ENCODE measurements at places on chromosomes 3 and 15.

GRCh38 chr15:98830034-98830634 lies 177.5 kb downstream of the PGPEP1L start:
- DNase-seq, result no peak

DNA sequence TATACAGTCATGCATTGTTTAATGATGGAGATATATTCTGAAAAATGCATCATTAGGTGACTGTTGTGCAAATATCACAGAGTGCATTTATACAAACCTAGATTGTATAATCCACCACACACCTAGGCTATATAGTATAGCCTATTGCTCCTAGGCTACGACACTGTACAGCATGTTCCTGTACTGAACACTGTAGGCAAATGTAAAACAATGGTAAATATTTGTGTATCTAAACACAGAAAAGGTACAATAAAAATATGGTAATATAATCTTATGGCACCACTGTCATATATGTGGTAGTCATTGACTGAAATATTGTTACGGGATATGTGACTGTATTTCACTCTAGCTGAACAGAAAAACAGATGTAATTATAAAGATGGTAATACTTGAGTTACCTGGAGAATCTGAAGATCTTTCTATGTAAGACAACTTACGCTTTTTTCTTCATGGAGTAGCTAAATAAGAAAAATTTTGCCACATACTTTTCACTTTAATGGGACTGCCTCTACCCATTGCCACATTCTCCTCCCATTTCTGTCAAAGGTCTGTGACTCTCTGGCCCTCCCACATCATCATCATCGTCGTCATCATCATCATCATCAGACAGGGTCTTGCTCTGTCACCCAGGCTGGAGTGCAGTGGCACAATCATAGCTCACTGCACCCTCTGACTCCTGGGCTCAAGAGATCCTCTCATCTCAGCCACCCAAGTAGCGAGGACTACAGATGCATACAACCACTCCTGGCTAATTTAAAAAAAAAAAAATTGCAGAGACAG lies 7.2 kb downstream of the PCOLCE2 start:
- DNase-seq, result no peak

DNA sequence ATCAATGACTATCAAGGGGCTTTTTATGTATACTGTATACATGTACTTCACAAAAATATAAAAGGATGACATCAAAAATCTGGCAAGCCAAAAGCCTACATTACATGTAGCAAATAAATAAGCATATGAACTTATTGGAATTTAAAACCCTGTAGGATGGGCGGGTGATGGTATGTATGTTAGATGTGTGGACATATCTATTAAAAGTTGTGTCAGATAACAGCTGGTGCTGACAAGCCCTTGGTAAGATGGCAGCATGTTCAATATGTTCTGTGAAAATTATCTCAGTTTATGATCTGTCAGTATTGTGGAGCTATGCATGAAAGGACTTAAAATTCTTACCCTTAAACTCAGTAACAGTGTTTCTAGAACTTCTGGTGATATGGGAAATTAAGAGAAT lies 20.1 kb downstream of the CTNNB1 start:
- no peak for DNase-seq

DNA sequence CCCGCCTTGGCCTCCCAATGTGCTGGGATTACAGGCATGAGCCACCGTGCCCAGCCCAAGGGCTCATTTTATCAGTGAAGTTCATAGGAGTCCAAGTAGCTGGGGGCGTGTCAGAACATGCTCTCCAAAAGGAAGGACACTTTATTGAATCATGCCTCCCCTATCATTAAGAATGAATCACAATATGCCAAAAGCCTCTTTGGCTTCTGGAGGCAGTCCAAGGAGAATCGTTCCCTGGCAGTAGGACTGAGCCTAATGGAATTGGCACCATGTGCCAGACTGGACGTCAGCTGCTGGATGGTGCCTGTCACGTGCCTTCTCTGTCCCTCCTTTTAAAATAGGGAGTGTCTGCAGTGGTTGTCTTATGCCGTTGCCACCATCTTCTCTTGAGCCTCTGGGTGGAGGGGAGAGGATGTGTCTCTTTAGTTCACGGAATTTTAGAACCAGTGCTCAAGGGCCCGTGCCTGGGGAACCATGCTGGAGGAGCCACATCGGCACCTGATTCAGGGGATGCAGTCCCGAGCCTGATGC lies 234.7 kb upstream of the LYSMD4 start:
- no peak for DNase-seq

DNA sequence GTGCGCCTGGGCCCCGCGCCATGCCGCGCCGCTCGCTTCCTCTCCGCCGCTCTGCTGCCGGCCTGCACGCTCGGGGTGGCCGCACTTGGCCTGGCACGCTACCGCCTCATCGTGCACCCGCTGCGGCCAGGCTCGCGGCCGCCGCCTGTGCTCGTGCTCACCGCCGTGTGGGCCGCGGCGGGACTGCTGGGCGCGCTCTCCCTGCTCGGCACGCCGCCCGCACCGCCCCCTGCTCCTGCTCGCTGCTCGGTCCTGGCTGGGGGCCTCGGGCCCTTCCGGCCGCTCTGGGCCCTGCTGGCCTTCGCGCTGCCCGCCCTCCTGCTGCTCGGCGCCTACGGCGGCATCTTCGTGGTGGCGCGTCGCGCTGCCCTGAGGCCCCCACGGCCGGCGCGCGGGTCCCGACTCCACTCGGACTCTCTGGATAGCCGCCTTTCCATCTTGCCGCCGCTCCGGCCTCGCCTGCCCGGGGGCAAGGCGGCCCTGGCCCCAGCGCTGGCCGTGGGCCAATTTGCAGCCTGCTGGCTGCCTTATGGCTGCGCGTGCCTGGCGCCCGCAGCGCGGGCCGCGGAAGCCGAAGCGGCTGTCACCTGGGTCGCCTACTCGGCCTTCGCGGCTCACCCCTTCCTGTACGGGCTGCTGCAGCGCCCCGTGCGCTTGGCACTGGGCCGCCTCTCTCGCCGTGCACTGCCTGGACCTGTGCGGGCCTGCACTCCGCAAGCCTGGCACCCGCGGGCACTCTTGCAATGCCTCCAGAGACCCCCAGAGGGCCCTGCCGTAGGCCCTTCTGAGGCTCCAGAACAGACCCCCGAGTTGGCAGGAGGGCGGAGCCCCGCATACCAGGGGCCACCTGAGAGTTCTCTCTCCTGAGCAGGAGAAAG lies 951 bp downstream of the GPR62 start:
- DNase-seq, result no peak

DNA sequence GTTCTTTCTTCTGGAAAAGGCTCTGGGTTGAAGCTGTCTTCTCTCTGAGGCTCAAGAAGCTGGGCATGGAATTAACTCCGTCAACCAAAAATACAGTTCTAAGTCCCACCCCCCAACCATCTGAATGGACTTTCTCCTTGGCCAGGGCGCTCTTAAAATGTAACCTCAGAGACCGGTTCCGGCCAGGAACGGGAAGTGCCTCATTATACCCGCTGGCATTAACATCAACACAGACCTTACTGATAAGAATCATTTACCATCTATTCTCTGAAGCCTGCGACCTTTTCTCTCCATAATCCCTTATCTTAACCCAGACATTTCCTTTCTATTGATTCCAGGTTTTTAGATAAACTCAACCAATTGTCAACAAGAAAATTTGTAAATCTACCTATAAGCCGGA lies 64.7 kb downstream of the ATP1B3 start:
- DNase-seq, result no peak

GRCh38 chr3:170815340-170815739 lies 54.7 kb downstream of the RPL22L1 start:
- no peak for DNase-seq

GRCh38 chr3:110618512-110619226 lies 452.9 kb upstream of the NECTIN3 start:
- DNase-seq, result no peak

GRCh38 chr15:47767035-47767434 lies 49.7 kb downstream of the SEMA6D start:
- DNase-seq, result no peak

GRCh38 chr3:187197335-187197649 lies at the start of gene RTP1:
Gene RTP1, plus strand, starts transcription at chr3:187197486. Its CDS starts 30 bp downstream, at chr3:187197516.
- no peak for DNase-seq

DNA sequence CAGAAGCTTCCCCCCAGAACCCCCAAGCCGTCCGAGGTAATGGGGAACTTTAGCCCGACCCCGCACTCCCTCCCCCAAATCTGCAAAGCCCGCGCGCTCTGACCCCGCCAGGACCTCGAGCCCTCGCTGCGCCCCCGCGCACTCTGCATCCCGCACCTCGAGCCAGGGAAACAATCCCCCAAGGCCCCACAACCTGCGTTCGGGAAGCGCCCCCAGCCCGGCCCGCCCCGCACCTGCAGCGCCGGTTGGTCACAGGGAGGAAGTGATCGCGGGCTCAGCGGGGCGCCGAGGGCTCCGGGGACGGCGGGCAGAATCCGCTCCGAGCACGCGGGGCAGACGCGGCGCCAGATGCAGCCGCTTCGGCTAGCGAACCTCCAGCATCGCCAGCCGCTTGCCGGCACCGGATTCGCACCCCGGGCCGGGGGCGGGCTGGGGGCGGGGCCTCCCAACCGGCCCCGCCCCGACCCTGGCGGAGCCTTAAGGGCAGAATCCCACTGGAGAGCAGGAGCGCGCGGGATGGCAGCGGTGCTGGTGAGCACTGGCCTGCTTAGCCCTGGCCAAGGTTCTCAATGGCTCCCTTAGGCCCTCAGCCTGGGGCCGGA lies at the start of gene CAMKV:
Gene CAMKV (minus strand): TSS at position 382 of the 602 bp plus-strand sequence. CDS start 7,518 bp downstream, outside the sequence.
- peak; percentile 41 for DNase-seq

- DNase-seq, result no peak
Measured at GRCh38 chr3:25452192-25452591, 24.1 kb downstream of the RARB start.

- no peak for DNase-seq
Measured at GRCh38 chr3:192445770-192446644, 281.3 kb downstream of the FGF12 start.

DNA sequence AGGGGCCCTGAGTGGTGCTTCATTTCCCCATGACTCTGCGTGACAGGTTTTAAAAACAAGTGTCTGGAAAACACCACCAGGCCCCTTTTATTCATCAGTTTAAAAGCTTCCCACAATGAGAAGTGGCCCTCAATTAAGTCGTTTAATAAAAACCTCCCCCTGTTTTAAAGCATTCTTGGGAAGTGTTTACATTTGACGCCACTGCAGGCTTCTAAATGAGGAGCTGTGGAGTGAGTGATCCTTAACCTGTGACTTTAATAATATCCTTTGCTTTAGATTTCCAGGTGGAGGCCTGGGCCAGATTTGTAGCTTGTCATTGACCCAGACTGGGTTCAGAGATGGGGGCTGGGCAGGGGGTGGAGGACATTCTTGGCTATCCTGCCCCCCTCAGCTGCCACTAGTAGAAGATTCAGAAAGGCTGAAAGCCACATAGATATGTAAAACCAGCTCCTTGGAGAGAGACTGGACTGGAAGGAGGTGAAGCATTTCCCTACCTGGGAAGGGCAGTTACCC lies 11.3 kb downstream of the CGNL1 start:
- no peak for DNase-seq

DNA sequence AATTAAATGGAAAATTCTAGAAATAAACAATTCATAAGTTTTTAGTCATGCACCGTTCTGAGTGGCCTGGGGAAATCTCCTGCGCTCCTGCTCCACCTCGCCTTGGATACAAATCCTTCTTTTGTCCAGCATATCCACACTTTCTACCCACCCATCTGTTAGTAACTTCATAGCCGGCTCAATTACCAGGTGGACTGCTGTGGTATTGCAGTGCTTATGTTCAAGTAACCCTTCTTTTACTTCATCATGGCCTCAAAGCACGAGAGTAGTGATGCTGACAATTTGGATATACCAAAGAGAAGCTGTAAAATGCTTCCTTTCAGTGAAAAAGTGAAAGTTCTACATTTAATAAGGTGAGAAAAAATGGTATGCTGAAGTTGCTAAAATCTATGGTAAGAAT lies 142.3 kb upstream of the CHL1 start:
- DNase-seq, result no peak

DNA sequence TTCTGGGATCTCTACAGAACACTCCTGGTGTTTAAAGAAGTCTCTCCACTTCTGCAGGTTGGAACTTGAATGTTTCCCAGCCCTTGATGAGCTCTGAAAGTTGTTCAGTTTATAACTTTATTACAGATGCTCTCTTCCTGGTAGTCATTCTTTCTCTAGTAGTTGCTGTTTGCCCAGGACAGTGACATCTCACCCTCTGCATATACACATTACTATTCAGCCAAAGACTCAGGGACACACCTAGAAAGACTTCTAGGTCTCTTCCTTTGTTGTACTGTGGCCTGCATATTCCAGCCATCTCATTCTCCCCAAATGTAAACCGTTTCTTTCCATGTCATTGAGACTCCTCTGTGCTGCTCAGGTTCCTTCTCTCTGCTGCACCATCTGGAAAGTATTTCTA lies 76.7 kb downstream of the MITF start:
- no peak for DNase-seq

- no peak for DNase-seq
Measured at GRCh38 chr3:71705681-71706080, 19.5 kb downstream of the EIF4E3 start.

DNA sequence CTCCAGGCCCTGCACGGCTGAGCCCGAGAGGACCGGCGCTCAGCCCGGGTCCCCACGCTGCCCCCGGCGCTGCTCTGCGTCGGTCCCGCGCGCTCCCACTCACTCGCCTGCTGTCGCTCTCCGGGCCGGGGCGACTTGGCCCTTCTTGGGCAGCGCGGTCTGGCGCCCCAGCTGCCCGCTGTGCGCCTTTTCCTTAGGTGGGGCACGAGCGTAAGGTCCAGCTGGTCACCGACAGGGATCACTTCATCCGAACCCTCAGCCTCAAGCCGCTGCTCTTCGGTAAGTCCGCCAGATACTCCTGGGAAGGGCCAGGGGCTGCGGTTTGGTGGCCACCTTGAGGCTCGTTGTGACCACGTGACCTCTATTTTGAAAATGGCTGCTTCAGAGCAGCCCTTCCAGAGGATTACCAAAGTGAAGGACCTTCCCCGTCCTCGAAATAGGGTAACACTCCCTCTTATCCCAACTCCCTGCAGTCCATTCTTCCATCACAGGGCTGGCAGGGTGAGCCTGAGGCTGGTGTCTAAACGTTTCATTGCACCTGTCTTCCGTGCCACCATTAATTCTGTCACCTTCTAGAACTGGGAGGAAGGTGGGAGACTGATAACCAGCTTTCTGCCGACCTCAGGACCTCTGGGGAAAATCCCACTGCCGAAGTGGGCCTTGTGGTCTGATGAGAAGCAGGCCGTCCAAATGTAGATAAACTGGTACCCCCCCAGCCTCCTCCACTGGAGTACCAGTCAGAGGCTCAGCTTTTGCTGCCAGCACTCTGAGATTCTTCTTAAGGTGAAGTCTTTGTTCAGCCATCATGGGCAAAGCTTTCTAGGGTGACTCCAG lies 812 bp downstream of the P4HTM start:
- DNase-seq, result peak; percentile 41

- no peak for DNase-seq
Measured at GRCh38 chr3:18223974-18224373, 201.2 kb downstream of the SATB1 start.

- DNase-seq, result no peak
Measured at GRCh38 chr3:126714276-126714900, 10.3 kb downstream of the CHCHD6 start.

DNA sequence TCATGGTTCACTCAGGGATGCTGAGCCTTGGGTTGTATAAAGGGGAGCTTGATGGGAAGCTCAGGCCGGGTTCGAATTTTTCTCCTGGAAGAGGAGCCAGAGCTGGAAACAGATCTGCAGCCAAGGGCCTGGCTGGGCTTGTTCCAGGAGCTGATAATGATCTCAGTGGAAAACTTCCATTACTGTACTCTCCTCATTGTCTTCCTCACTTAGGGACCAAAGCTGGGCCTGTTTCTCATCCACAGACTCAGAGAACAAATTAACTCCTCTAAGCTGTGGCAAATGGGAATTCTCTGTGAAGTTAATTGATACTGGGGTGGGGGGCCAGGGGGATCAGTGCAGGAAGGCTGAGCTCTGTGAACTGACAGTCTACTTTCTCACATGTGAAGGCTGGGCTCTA lies 92.0 kb downstream of the PRICKLE2 start:
- DNase-seq, result no peak

Measured in GM10248 (cell line).